ENCODE measurements at places on chromosomes 7 and 10.

GRCh38 chr10:59959504-59960018 is 53.2 kb upstream of the CCDC6 start:
- no peak for DNase-seq

DNA sequence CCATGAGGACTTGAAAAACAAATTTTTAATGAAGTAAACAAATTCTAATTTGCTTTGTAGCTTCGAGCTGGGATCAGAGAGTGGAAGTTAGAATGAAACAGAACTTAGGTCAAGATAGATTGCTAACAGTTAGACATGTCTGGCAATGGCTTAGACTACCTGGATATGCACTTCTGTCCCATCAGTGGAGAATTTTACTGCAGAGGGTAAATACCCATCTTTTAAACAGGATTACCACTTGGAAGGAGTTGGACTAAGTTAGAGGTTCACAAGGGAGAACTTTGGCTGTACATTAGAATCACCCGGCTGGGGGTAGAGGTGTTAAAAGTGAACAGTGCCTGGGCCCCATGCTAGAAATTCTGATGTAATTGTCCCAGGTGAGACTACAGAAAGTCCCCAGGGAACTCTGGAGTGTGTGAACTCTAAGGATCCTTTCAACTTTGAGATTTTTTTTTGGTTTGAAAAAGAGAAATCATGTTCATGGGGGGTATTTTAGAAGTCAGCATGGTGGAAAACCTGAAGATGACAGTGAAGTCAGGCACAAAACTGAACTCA is 35.5 kb downstream of the ENTPD1 start:
- no peak for DNase-seq

GRCh38 chr7:105532709-105533460 is 884 bp downstream of the RINT1 start:
- DNase-seq: no peak

- no peak for DNase-seq
These were observed 26.0 kb upstream of the PFKFB3 start for GRCh38 chr10:6176691-6177231.

DNA sequence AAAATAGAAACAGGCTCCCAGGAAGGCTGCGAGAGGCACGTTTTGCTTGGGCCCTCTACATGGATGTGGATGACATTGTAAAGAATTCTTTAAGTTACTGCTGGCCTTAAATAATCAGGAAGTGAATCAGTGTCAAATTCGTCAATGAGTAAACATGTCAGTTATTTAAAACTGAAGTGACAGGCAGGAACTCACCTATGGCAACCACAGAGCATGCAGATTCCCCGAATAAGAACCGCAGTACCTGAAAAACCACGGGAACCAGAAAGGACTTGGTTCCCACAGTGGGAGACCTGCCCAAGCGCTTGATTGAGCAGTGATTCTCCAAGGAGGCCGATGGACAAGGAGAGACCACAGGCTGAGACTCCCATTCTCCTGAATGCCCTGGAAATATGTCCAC is 351.2 kb upstream of the AKR1E2 start:
- DNase-seq: no peak

DNA sequence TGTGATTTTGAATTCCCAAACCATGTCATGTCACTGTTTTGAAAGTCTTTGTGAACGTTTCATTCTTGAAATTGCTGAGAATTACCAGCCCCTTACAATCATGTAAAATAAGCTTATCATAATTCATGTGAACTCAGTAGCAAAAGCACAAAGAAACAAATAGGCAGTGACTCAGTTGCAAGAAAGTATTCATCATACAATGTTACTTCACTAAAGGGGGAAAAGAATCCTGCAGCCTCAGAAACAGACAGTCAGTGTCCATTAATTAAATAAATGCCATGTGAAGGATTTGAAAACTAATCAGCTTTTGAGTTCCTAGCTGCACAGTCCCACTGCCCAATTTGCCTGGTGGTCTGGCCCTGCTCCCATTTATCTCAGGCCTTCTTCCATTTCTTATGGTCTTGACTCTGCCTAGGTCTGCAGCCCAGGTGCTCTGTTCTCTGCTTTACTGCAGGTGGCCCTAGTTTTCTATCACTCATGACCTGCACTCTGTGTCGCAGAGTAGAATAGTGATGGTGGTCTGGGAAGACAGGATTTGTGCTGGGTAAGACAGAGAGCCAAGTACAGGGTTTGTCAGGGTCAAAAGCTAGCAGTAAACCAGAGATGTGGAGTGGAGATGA is 99.7 kb downstream of the PLCE1 start:
- no peak for DNase-seq

DNA sequence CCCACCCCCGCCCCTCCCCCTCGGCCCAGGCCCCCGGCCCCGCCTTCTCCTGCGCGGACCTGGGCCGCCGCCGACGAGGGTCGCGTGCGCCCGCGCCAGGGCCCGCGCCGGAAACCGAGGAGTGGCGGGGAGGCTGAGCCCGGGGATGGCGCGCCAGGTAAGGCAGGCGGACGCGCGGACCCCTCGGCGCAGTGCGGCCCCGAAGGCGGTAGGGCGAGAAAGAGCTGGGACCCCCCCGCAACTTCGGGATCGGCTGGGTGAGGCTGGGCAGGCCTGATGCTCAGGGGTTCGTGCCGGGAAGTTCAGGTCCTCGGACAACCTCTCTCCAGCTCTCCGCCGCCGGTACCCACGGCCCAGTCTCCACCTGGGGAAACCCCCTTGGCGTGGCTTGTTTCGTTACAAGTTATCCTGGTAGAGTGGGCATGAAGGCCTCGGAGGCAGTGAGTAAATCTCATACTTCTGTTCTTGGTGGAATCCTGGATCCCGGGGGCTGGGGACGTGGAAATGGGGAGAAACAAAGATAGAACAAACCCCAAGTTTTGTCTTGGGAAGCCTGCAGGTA is 58.4 kb downstream of the ZNF467 start:
- no peak for DNase-seq

- no peak for DNase-seq
These were observed 134.2 kb downstream of the ELAPOR2 start for GRCh38 chr7:86925221-86925620.

GRCh38 chr10:120131183-120131582 is 238.7 kb downstream of the SEC23IP start:
- no peak for DNase-seq

Measured in CD4-positive, alpha-beta T cell (primary cell).